Dermis blood vessel endothelial cell (primary cell): ENCODE measurements at places on chromosomes 1 and 21. TPM values are rescaled to one million over a fixed set of nuclear protein-coding genes. Genes with fewer than 3 reads are reported as not detected.

The FHAD1 gene
- under 0.01 and 0.23 TPM in 2 replicates for total RNA-seq

The NBPF20 gene
- 3.2 and 5.6 TPM in 2 replicates for total RNA-seq

The POU3F1 gene
- under 0.01 and 0.05 TPM in 2 replicates for total RNA-seq

The LRRC8B gene
- 6.4 and 8.5 TPM in 2 replicates for total RNA-seq

The GBP6 gene
- total RNA-seq, result under 0.01 TPM in 1 of 2 replicates, not detected in the other

The DDR2 gene
- total RNA-seq, result 6.5 and 11.1 TPM in 2 replicates

The SLC9C2 gene
- total RNA-seq, result not detected in 2 replicates
